ENCODE measurements at places on chromosomes 2 and 18.

DNA sequence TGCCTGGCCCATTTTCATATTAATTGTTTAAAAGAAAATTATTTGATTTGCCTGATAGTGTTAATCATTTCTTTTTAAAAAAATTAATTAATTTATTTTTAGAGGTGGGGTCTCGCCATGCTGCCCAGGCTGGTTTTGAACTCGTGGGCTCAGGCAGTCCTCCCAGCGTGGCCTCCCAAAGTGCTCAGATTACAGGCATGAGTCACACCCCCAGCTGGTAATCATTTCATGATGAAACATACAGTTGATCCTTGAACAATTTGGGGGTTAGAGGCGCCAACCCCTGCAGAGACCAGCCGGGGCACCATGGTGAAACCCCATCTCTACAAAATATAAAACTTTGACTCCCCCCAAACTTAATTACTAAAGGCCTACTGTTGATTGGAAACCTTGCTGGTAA lies 7.9 kb downstream of the GPN1 start:
- no peak for DNase-seq

DNA sequence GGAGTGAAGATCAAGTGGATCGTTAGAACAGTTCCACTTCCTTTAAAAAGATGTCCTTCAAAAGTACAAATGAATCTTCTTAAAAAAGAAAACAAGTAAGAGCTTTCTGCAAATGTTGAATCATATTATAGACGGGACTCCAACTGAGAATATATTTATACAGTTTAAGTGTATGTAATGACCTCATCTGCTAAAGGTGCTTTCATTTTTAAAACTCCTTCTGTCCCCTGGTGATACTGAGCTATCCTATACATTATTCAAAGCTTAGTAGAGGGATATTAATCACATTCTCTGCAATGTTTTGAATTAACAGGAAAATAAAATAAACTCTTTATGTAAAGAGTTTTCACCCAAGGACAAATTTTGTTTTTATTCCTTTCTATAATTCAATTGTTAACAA lies 420.7 kb upstream of the SLC8A1 start:
- DNase-seq = no peak

GRCh38 chr2:132859590-132859989 lies 189.6 kb upstream of the LYPD1 start:
- no peak for DNase-seq

- DNase-seq = no peak
These were observed 2.8 kb upstream of the STK25 start for GRCh38 chr2:241511091-241511741.

- DNase-seq = no peak
These were observed 66.8 kb upstream of the CTAGE1 start for GRCh38 chr18:22484471-22484870.

- DNase-seq = no peak
These were observed 18.4 kb downstream of the RBKS start for GRCh38 chr2:27871802-27872201.

DNA sequence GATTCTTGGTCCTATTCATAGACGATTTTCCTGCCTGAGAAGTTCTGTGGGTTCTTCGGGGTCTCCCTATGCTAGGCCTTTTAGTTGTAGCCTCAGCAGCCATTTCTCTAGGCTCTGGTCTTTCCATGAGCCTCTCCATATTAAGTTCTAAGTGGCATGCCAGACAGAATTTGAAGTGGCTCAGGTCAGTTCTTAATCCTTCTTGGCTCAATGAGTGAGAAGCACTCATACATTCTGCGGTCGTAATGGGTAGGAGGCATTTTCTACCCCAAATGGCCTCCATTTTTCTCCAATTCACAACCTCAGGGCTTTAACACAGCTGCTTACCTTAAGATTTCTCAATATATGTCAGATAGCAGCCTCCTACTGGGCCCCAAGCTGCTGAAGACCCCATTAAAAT lies 405.3 kb upstream of the GALNT5 start:
- DNase-seq = no peak

DNA sequence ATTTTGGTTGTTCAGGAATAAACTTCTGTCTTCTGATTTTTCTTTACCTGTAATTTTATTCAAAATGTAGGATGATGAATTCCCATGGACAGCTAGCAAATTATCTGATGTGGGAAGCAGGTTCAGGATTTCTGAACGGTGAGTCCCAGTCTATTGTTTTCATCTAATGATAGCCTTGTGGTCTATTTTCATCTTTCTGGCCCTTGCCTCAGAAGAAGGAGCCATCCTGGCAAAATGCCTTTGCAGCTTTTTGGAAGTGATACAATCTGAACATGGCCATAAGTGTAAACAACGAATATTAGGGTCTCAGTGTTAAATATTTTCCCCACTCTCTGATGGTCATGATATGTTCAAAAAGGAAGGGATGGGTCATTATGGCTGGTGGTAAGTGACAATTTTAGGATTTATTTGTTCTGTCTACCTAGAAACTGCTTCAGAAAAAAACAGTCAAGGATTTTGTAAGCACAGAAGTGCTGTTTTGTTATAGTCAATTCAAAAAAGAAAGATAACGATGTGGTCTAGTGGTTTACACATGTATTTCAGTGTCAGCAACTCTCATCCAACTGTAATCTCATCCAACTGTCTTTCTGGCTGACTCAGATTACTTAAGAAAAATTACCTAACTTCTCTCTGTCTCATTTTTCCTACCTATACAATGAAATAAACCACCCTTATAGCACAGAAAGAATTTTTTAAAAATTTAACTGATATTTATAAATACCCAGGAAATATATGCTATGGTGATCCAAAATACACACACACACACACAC lies 272.6 kb upstream of the ERBB4 start:
- DNase-seq = no peak

DNA sequence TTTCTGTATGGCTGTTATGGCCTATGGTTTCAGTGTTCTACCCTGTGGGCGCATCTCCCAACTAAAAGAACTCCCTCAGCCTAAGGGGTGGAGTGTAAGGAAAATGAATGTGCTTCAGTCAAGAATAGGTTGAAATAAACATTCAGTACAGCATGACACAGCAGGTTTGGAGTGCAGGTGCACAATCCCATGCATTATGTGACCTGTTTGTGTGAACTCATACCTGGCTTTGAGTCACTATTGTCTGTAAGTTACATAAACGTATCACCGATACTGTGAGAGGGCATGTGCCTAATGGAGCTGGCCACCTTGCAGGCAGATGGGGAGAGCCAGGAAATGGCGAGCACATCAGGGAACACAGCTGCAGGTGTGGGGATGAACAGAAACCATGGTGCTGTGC lies 216.0 kb downstream of the DSEL start:
- no peak for DNase-seq

DNA sequence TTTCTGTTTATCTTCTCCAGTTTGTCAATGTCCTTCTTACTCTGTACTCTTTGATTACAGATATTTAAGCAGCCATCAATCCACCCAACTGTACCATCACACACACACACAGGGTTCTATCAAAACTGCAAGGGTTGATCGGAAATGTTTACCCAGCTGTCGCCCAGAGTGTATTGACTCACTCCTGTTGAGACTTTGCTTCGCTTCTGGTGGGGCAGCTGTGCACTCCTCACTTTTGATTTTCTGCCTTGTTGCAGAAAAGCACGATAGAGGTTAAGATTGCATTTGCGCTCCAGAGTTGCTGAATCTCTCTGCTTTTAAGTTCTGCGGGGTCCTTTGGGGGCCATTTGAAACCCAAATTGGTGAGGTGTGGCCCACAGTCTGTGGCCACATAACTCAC lies 216.2 kb downstream of the SETBP1 start:
- DNase-seq = no peak

DNA sequence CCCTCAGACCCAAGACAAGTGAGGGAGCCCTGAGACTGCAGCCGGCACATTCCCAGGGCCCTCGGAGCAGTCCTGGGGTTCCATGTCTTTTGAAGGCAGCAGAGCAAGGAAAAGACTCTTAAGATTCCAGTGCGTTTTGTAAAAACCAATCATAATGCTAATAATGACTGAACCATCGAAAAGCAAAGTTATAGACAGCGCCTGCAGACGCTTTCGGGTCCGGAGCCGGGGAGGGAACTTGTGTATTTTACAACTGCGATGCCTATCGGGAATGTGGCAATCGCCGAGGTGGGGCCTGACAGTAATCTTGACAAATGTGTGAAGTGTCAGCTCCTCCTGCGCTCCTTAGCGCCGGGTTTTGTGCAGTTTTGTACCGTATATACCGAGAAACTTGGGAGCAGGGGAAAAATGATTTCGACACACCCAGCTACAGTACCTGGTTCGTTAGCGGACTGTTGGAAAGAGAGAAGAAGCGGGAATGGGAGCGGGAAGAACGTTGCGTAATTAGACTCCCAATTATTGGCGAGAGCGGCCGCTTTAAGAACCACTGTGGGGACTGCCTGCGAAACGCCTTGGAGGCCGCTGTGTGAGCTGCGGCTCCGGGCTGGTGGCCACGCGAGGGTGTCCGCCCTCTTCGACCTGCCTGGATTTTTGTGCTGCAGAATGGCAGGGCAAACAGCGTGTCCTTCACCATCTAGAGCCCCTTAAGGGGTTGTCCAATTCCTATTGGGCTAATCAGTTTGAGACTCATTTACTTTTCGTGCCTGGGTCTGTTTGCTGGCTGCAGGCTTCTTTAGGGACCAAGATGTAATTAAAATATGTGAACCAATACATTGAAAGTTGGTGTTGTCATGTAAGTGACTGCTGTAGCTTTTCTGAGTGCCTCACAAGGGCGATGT lies 2.4 kb downstream of the EPAS1 start:
- peak; percentile 41 for DNase-seq

GRCh38 chr18:54880395-54881105 lies 52.3 kb downstream of the RAB27B start:
- DNase-seq = no peak

- no peak for DNase-seq
These were observed 152.8 kb downstream of the CELF4 start for GRCh38 chr18:37412829-37413228.

DNA sequence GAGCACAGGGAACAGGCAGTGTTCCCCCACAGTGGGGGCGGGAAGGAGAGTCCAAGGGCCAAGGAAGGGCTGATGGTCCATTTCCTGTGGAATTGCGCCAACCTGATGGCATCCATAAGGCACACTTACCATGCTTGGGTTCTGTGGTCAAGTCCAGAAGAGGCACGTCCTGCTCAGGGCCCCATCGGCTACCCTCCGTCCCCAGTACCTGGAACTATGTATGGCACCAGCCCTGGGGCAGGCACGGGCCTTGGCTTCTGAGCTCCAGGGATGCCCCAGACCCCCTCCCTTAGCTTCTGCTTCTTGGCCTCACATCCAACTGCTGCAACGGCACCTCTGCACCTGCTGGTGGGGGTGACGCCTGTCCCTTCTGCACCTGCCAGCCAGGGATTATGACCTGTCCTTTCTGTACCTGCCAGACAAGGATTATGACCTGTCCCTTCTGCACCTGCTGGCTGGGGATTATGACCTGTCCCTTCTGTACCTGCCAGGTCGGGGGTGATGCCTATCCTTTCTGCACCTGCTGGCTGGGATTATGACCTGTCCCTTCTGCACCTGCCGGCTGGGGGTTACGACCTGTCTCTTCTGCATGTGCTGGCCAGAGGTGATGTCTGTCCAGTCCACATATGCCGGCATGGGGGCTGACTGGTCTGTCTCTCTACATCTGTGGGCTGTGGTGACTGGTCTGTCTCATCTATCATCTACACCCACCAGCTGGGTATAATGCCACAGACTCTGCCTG lies 45.4 kb upstream of the SNTG2 start:
- no peak for DNase-seq

GRCh38 chr2:3563521-3563976 lies 5.4 kb upstream of the RNASEH1 start:
- DNase-seq = no peak

DNA sequence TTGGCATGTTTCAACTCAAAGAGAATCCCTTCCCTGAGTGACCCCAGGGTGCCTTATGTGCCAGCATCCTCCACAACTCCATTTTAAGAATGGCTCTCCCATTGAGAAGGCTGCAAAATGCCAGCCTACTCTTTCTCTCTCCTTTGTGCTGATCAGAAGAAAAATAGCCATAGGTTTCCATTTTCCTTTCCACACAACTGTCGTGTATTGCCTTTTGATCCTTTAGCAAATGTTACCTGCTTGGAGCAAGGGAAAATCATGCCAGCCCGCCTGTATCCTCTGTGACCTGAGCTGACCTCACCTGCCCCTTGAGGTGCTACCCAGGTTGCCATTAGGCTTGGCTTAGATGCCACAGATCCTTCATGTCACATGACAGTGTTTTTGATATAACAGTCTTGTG lies 38.8 kb downstream of the DPYSL5 start:
- no peak for DNase-seq

GRCh38 chr18:75202696-75203365 lies 6.1 kb downstream of the PTGR3 start:
- DNase-seq = no peak

GRCh38 chr2:118146315-118147283 lies 58.3 kb downstream of the INSIG2 start:
- DNase-seq = no peak

DNA sequence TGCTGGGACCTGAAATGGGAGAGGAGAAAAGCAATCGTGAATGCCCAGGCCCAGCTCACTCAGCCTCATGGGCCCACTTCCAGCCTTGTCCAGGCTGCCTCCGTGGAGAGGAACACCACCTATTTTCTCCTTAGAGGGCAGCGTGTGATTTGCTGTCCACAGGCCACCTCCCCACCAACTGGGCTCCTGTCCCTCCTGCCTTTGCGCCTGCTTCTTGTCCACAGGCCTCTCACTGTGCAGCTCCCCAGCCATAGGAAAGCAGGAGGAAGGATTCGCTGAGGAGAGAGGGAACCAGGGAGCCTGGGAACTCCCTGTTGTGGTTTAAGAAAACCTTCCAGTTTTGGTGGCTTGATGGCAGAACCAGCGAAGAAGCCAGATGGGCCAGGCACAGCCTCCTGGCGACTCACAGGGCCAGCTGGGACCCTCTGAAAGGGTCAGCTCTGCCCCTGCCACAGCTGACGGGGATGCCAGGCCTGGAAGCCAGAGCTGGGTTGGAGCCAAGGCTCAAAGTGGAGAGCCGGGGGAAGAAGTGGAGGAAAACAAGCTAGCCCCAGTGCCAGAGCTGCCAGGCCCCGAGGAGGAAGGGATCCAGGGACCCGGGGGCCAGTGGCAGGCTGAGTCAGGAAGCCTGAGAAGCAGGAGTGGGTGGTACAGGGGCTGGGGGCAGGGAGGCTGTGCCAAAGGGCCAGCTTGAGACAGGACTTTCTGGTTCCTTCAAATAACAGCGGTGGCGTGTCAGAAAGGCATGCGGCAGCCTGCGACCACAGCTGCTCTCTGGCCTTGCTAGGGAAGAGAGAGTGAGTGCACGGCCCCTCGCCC lies 9.9 kb downstream of the TMBIM1 start:
- no peak for DNase-seq

- no peak for DNase-seq
These were observed 166.0 kb upstream of the VWC2L start for GRCh38 chr2:214244847-214245246.

DNA sequence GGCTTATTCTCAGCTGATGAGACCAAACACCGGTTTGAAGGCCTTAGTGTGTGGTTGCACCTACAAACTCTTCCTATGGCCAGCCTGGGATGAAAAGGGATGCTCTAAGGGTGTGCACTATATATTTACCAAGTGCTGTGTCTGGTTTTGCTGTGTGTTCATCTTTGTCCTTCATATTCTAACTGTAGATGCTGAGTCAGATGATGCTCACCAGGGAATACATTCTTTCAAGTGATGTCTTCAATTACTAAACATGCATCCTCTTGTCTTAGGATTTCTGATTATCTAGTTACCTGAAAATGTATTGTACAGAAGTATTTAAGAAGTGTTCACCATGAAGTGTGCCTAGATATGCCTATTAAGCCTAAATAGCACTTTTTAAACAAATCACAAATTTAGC lies 1111.6 kb upstream of the ZEB2 start:
- no peak for DNase-seq
